ENCODE measurements at places on chromosomes 16 and 17.

DNA sequence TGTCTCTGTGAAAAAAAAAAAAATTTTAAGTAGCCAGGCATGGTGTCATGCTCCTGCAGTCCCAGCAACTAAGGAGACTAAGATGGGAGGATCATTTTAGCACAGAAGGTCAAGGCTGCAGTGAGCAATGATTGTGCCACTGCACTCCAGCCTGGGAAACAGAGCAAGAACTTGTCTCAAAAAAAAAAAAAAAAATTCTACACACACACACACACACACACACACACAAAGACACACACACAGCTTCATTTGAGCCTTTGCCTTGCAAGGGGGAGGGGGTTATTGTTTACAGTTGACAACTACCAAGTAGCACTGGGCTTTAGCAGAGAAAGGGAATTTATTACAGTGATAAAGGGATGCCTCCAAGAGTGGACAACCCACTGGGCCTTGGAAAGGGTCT lies 4.9 kb upstream of the POLR3E start:
- no peak for DNase-seq

DNA sequence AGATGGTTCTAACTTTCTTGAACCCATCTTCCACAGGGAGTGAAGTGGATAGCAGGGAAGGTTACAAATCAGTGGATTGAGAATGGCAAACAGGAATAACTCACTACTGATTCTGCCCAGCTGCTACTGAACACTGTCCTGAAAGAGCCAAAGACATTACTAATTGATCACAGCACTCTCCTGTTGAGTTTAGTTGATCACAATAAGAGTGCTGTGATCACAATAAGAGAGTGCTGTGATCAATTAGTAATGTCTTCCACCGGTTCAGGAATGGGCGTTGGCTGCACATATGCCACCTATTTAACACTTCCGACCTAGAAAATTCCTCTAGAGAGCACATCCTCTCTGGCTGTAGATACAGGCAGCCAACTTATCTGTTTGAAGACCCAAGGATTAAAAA lies 11.4 kb downstream of the CFAP97D1 start:
- DNase-seq: no peak

DNA sequence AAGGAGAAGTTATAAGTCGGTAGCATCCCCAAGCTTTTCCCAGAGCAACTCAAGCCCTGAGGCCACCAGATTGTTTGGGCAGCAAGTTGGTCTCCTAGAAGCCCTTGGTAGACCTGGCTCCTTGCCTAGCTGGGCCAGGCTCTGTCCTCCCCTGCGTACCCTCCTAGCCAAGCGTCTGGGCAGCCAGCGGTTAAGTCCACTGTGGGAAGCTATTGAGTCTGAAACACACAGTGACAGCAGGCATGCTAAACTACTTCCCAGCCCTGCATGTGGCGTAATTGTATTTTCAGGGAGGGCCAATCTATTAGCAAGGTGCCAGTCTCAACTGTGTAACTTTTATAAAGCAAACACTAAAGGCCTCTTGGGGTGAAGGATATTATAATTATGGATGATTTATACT lies 419.1 kb upstream of the RBFOX1 start:
- DNase-seq: no peak

DNA sequence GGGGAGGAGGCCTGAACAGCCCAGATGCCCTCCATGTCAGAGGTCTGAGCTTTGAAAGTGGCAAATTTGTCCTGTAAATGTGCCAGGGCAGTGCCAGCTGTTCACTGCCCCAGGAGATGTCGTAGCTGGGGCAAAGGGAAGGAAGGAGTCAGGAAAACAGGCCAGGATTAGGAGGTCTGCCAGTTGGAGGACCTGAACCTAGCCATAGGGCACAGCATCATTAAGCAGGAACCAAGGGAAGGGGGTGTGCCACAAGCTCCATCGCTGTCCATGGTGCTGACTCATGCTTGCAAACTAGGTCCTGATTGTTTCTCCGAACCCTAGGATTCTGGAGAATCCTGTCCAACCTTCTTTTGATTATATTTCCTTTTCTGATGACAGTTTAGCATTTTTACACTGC lies 124.2 kb downstream of the TMEM132E start:
- peak; percentile 7 for DNase-seq

DNA sequence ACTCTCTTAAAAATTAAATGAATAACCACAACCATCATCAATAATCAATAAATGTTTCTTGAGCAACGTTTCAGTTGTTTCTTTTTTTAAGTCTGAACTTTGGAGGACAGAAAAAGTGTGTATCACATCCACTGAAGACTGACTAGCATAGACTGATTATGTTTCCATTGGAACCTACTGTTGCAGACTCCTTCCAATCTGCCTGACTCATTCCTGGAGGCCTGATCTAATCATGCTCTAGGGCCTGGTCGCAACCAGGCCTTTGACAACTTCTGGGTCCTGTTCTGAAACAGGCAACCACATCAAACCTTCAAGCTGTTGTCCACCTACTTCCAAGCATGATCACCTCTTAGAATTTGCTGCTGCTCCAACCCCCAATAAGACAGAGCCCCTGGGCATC lies 109.2 kb upstream of the NUDT7 start:
- DNase-seq: no peak

DNA sequence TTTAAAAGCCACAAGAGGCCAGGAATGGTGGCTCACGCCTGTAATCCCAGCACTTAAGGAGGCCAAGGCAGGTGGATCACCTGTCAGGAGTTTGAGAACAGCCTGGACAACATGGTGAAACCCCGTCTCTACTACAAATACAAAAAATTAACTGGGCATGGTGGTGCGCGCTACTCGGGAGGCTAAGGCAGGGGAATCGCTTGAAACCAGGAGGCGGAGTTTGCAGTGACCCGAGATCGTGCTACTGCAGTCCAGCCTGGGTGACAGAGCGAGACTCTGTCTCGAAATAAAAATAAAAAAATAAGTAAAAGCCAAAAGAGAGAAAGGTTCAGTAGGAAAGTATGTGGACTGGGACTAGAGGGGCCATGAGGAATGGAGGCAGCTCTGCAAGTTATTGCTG lies 13.1 kb upstream of the ITGAL start:
- no peak for DNase-seq

- no peak for DNase-seq
Observed at GRCh38 chr16:17518441-17518840, 47.7 kb upstream of the XYLT1 start.
